ENCODE measurements at places on chromosomes 7 and 10.

DNA sequence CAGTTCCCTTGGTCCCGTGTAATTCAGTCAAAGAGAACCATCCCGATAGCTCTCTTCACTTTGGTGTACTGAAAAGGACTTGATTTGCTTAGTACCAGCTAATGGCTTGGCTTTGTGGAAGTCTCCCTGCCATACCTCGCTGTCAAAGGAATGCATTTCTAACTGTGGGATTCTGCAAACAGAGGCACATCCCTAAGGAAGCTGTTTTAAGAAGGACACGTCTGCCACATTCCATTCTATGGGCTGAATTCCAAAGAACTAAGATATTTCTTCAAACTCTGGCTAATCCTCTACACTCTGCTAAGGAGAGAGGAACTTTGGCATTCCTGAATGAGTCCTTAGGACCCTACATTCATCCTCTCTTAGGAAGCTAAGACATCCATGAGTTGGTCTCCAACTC lies 327.9 kb downstream of the SFMBT2 start:
- no peak for DNase-seq

DNA sequence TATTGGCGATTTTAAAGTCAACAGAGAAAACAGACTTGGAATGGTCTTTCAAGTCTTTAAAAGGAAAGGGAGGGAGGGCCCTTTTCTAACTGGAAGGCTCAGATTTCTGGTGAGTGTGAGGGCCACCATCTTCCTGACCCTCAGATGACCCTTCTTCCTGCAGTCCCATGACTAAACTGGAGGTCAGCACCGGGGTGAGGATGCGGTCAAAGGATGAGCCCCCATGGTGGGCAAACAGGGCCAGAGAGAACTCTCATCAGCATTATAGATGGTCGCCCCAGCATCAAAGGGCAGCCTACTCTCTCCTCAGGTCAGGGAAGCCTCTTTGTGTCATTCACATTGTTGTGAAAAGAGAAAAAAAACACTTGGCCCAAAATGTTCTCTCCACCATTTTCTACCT lies 219.2 kb downstream of the LRMDA start:
- DNase-seq, result no peak

GRCh38 chr7:38374507-38374906 lies 101.1 kb upstream of the TARP start:
- peak; percentile 28 for DNase-seq

- DNase-seq, result no peak
Measured at GRCh38 chr10:113160641-113161040, 210.6 kb downstream of the TCF7L2 start.
